ENCODE measurements at places on chromosomes 12 and 14. TPM values are rescaled to one million over a fixed set of nuclear protein-coding genes. Genes with fewer than 3 reads are reported as not detected.

The INHBC gene
- total RNA-seq = not detected

The HOXC5 gene
- total RNA-seq = not detected

The TCL1B gene
- total RNA-seq = not detected

The CNOT2 gene
- total RNA-seq = 41.7 TPM

The DPF3 gene
- total RNA-seq = 33.0 TPM

The ACVRL1 gene
- 38.8 TPM for total RNA-seq

The WNT5B gene
- total RNA-seq = 3.6 TPM

The TAS2R13 gene
- total RNA-seq = 0.23 TPM

The GYS2 gene
- total RNA-seq = 0.12 TPM

The WNT1 gene
- total RNA-seq = not detected

The SLC10A1 gene
- total RNA-seq = not detected

The IL31 gene
- total RNA-seq = not detected

The RNASE12 gene
- not detected for total RNA-seq

The KMT2D gene
- 51.7 TPM for total RNA-seq

The ADAM21 gene
- 0.37 TPM for total RNA-seq

The ZCCHC8 gene
- 10.8 TPM for total RNA-seq

The FGF6 gene
- not detected for total RNA-seq

The CMA1 gene
- not detected for total RNA-seq

The EP400 gene
- total RNA-seq = 21.6 TPM

The PRICKLE1 gene
- total RNA-seq = 27.2 TPM

The GZMH gene
- 0.56 TPM for total RNA-seq

The TMPRSS12 gene
- total RNA-seq = not detected

The GPR162 gene
- 8.1 TPM for total RNA-seq

The CABP1 gene
- total RNA-seq = 2.5 TPM

The LRRC43 gene
- total RNA-seq = 0.94 TPM

The LHX5 gene
- not detected for total RNA-seq

The NKX2-1 gene
- total RNA-seq = 0.25 TPM

The TESPA1 gene
- total RNA-seq = 0.74 TPM

The ABCD2 gene
- 15.2 TPM for total RNA-seq

The DAO gene
- total RNA-seq = not detected

The PAPLN gene
- total RNA-seq = 6.1 TPM

The PLEKHH1 gene
- 5.0 TPM for total RNA-seq

The VTI1B gene
- 155 TPM for total RNA-seq

The SLCO1B1 gene
- total RNA-seq = not detected

The MOK gene
- 18.4 TPM for total RNA-seq

The LIN7A gene
- 18.9 TPM for total RNA-seq

The ESYT1 gene
- 30.7 TPM for total RNA-seq
